ENCODE measurements at places on chromosomes 1 and 21. TPM values are rescaled to one million over a fixed set of nuclear protein-coding genes. Genes with fewer than 3 reads are reported as not detected.

PIGR gene
- total RNA-seq = not detected

CELF3 gene
- total RNA-seq = not detected

DNAJC28 gene
- 0.86 TPM for total RNA-seq

PADI2 gene
- 0.29 TPM for total RNA-seq

TNNT2 gene
- not detected for total RNA-seq

PLEKHN1 gene
- 4.9 TPM for total RNA-seq

GPR61 gene
- total RNA-seq = 0.57 TPM

PODN gene
- total RNA-seq = 10.2 TPM

SPTA1 gene
- not detected for total RNA-seq

NEXN gene
- 10.2 TPM for total RNA-seq

SYDE2 gene
- total RNA-seq = 13.9 TPM

FCRL1 gene
- total RNA-seq = not detected

LRRC38 gene
- not detected for total RNA-seq

TSPAN2 gene
- total RNA-seq = not detected

HSD11B1 gene
- 11.6 TPM for total RNA-seq

DSTYK gene
- 12.5 TPM for total RNA-seq

DAB1 gene
- total RNA-seq = not detected

IVL gene
- not detected for total RNA-seq

MDM4 gene
- total RNA-seq = 43.5 TPM

C1orf167 gene
- total RNA-seq = not detected

PLA2G2C gene
- not detected for total RNA-seq

LINGO4 gene
- total RNA-seq = not detected

CRP gene
- total RNA-seq = not detected

GJA9 gene
- total RNA-seq = not detected

TTC24 gene
- total RNA-seq = not detected

KCNK2 gene
- 0.44 TPM for total RNA-seq

UTS2 gene
- not detected for total RNA-seq

TM2D1 gene
- total RNA-seq = 41.8 TPM

TACSTD2 gene
- 0.22 TPM for total RNA-seq

PTTG1IP gene
- total RNA-seq = 328 TPM

GJA8 gene
- total RNA-seq = not detected

OR2AK2 gene
- total RNA-seq = not detected

SYTL1 gene
- not detected for total RNA-seq

RHBDL2 gene
- 0.57 TPM for total RNA-seq

SLC25A34 gene
- 0.43 TPM for total RNA-seq

ZNF496 gene
- total RNA-seq = 33.6 TPM

PLA2G5 gene
- not detected for total RNA-seq

MYCL gene
- total RNA-seq = 0.44 TPM

FCRLB gene
- 1.8 TPM for total RNA-seq

LRRC3 gene
- total RNA-seq = 0.29 TPM

DNAH14 gene
- total RNA-seq = 15.0 TPM

TUT4 gene
- total RNA-seq = 44.6 TPM

PER3 gene
- 6.6 TPM for total RNA-seq

C8A gene
- not detected for total RNA-seq

OR14K1 gene
- not detected for total RNA-seq

MYOG gene
- not detected for total RNA-seq

ARID4B gene
- 20.4 TPM for total RNA-seq

OR2M3 gene
- under 0.01 TPM for total RNA-seq

SEC16B gene
- total RNA-seq = 2.0 TPM

RCSD1 gene
- total RNA-seq = 0.57 TPM

INTS11 gene
- 94.6 TPM for total RNA-seq

MMP23B gene
- 12.9 TPM for total RNA-seq

IQGAP3 gene
- 62.7 TPM for total RNA-seq

TMPRSS15 gene
- not detected for total RNA-seq

UBE2U gene
- total RNA-seq = 0.29 TPM

AHDC1 gene
- 9.8 TPM for total RNA-seq

KLHDC9 gene
- total RNA-seq = 0.66 TPM

Measured in placental pericyte (primary cell).